ENCODE measurements at places on chromosomes 6 and 20.

DNA sequence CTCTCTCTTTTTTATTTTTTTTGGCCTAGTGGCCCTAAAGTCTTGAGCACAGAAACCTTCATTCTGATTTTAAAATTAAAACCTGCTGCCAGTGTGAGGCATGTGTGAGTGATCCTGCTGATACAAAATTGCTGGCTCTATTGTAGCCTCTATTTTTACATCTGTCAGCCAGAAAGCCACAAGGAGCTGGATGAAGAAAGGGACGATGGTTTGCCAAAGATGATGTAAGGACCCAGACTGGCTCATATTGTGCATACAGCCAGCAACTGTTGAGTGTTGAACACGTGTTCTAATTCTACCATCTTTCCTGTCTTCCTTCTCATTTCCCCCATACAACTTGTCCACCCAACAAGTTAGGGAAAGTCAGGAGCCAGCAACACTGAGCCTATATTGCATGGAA lies 40.8 kb upstream of the ATXN1 start:
- DNase-seq = peak; percentile 12

DNA sequence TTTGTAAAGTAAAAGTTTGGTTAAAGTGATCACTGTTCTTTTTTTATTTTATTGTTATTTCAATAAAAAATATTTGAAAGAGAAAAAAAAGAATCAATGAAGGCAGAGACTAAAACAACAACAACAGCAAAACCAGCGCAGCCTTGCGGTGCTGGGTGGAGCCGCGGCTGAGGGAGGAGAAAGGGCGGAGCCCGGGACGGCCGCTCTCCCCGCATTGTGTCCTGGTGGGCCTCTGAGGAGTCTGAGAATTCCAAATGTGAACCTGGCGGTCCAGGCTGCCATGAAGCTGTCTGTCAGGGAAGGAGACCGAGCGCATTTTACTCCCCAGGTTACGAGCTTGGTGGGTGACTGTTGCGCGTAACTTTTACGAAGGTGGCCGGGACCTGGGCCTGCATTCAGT lies 43.2 kb downstream of the TMEM242 start:
- no peak for DNase-seq

DNA sequence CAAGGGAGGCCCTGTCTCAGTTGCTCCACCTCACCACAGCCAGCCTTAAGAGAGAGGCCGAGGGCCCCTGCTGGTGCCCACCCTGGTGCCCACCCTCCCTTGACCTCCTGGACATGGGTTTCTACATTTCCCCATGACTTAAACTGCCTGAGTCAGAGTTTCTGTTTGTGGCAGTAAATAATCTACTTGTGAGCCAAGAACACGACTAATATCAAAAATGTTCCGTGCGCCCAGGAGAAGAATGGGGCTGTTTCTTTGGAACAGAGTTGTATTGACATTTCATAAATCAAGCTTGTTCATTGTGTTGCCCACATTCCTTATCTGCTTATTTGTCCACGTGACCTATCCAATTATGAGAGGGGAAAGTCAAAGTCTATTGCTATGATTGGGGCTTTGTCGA lies 143.5 kb downstream of the ANKRD60 start:
- DNase-seq = no peak

GRCh38 chr6:31822036-31822821 lies 5.3 kb upstream of the HSPA1B start:
- DNase-seq = peak; percentile 80

DNA sequence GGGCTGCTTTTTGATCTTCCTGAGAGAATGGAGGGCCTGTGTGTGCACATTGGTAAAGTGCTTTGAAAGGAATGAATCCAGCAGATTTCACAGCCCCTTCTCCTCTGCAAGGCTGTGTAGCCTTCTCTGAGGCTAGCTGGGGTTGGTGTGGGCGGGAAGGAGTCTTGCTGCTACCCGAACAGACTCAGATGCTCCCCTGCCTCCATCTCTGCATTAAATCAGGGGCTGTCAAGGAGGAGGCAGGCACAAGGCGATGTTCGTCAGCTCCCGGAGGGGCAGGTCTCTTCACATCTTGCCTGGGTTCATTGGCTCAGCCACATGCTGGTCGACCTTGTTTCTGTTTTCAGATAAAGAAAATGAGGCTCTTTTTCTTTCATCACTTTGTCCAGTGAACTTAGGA lies 291.5 kb upstream of the SULF2 start:
- DNase-seq = no peak

DNA sequence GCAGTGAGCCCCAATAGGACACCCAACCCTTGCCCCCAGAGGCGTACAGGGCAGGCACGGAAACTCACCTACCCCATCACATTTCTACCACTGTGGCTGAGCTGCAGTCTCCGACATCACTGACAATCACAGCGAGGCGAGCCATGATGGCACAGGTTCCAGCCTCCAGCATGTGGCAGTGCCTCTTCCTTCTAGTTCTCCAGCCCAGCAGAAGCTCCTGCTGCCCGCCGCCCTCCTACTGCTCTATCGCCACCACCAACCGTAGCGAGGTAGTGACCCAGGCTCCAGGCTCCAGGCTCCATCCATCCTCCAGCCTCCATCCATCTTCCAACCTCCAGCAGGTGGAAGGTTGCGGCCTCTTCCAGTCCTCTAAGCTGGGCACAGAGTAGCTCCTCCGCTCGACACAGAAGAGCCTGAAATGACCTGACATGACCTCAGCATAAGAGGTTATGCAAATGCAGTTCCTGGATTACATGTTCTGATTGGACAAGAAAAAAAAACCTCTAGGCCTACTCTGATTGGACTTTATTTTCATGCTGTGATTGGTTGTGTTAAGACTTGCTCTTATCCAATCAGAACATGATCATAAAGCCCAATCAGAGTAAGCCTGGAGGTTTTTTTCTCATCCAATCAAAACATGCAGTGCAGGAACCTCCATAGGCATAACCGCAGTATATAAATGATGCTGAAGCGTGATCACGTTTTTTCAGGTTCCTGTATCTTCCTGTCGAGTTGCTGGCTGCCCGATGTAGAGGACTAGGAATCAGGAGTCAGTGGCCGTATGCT lies 438.9 kb upstream of the ZNF337 start:
- DNase-seq = no peak

DNA sequence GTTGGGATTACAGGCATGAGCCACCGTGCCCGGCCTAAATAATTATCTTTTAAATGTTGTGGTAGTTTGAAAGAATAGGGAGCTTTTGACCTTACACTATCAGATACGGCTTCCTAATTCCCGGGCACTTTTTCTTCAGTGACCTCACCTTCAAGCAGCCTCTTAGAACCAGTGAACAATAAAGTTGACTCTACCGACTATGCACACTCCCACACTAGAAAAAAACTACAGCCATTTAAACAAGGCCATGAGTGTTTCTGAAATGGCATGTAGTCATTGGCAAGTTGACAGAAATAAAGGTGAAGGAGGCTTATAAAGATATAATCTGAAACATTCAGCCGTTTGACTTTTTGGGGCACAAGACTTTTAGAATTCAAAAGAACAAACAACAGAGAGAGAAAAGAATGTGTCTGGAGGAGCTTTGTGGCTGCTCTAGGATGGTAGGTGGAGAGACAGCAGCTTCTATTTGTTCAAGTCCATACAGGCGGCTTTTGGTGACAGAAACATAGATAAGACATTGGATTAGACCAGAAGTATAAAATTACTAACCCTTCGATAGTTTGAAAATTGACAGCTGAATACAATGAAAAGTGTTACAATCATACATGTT lies 75.2 kb downstream of the GJA1 start:
- no peak for DNase-seq

- DNase-seq = no peak
Observed at GRCh38 chr6:38306931-38307330, 332.8 kb downstream of the BTBD9 start.

GRCh38 chr6:96836631-96837080 lies 621 bp downstream of the GPR63 start:
- DNase-seq = no peak

- DNase-seq = no peak
Observed at GRCh38 chr6:136764517-136764993, 27.7 kb downstream of the MAP3K5 start.

GRCh38 chr6:152093711-152094110 lies 286.2 kb downstream of the ESR1 start:
- no peak for DNase-seq

GRCh38 chr6:28646650-28647049 lies 121.0 kb downstream of the GPX5 start:
- no peak for DNase-seq

DNA sequence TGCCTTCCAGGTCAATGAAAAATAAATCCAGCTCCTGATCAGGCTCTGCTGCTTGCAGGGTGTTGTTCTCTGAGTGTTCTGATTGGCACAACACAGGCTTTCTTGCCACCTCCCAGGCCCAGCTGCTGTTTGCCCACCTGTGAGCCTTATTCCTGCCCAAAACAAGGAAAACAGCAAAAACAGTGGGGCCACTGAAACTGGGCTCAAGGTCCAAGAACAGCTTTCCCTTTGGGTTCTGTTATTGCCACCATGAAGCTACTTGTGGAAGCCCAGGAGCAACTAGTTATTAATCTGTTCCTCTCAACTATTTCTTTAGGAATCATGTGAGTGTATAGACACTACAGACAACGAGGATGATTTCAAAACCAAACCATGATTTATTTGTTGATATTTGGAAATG lies 159.1 kb downstream of the PLCB1 start:
- DNase-seq = no peak

- DNase-seq = no peak
Observed at GRCh38 chr6:131929264-131929663, 21.9 kb downstream of the CCN2 start.
